ENCODE measurements at places on chromosomes 11 and 22.

- no peak for DNase-seq
Measured at GRCh38 chr11:64391839-64392238, 32.9 kb downstream of the RPS6KA4 start.

DNA sequence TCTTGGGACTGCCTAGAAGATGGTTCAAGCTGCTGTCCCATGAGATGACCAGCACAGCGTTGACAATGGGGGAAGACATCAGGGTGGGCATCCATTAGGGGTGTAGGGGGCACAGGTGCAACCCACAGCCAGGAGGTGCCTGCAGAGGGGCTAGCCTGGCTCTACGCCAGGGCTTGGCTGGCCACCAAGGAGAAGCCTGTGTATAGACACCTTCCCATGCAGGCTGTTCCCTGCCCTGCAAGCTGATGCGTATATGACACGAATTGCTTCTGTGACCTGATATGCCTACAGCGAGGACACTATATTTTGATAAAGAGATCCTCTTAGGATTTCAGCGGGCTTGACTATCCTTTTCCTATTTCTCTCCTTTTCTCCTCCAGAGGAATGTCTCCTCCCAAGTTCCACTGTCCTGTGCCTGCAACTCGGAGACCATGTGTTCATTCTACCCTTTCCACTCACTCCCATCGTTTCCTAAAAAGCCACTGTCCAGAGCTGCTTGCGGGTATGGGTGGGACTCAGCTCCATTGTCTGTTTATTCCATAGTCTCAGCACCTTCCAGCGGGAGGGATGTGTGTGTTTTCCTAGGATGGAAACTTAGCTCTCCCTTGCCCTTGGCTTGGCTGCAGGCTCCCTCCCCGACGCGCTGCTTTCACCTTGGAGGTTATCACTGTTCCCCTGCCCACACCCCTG is 56.1 kb downstream of the ST14 start:
- DNase-seq, result no peak

GRCh38 chr11:123564221-123564620 is 90.2 kb downstream of the SCN3B start:
- no peak for DNase-seq

DNA sequence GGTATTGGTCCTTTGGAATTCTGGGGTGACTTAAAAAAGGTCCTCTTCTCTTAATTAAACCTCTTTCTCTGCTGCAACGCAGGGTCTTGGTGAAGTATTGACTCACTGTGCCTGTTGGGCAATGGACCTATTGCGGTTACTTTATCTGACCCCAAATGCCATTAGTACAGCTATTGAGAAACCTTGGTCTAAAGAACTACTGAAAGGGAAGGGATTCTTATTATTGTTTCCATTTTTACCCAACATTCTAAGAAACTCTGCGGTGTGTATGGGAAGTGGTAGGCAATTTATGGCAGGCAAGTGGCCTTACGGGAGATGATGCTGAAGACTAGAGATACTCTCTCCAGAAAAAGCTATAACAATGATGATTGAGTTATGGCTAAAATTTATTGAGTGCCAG is 12.5 kb downstream of the SLC6A5 start:
- DNase-seq, result no peak

DNA sequence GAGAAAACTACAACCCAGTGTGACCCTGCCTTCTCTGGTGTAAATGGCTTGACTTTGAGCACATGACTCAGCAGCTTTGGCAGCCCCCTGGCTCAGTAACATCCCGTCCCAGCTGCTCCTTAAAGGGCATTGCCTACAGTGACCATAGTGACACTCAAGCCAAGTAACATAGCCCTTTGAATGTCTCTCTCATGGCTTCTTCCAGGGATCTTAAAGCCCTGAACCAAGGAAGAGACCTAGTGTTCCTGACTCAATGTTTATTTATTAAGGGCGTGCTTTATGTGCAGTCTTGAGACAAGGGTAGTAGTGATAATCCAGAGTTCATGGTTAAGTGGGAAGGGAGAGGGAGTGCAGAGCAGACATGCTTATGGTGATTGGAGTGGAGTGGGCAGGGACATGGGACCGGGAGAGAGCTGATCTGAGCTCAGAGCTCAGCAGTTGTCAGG is 125.7 kb downstream of the PARVA start:
- DNase-seq, result no peak
